ENCODE measurements at places on chromosomes 12 and 14.

GRCh38 chr12:18583655-18584054 is 154.2 kb downstream of the PLCZ1 start:
- no peak for DNase-seq

DNA sequence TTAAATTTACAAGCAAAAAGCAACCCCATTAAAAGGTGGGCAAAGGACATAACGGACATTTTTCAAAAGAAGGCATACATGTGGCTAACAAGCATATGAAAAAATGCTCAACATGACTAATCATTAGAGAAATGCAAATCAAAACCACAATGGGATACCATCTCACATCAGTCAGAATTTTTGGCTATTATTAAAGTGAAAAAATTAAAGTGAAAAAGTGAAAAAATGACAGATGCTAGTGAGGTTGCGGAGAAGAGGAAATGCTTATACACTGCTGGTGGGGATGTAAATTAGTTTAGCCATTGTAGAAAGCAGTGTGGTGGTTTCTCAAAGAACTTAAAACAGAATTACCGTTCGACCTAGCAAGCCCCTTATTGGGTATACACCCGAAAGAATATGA is 7.9 kb downstream of the OTOGL start:
- DNase-seq: no peak

GRCh38 chr14:95162641-95163040 is 5.3 kb upstream of the DICER1 start:
- DNase-seq: no peak

GRCh38 chr12:42789808-42790760 is 200.5 kb upstream of the PRICKLE1 start:
- DNase-seq: no peak

DNA sequence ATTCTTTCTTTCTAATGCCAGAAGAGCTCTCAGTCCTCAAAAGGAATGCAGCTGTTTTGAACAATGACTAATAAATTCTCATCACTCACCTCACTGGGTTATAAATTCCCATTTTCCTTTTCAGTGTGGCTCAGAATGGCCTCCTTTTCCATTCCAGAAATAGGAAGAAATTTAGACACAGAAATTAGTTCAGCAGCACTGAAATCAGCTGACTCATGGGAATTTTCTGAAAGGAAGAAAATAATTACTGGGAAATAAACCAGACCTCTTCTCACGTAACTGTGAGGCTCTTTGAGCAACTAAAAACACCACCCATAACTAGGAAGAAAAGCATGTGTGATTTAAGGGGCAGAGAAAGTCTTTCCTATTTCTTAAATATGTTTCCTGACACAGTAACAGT is 23.8 kb downstream of the CD163 start:
- no peak for DNase-seq

GRCh38 chr12:50984586-50985298 is 32.4 kb downstream of the HIGD1C start:
- DNase-seq: no peak

Data from NCI-H1930 (cell line).